ENCODE measurements at places on chromosomes 7 and 10.

GRCh38 chr7:106452031-106452851 lies 167.5 kb upstream of the NAMPT start:
- no peak for DNase-seq

DNA sequence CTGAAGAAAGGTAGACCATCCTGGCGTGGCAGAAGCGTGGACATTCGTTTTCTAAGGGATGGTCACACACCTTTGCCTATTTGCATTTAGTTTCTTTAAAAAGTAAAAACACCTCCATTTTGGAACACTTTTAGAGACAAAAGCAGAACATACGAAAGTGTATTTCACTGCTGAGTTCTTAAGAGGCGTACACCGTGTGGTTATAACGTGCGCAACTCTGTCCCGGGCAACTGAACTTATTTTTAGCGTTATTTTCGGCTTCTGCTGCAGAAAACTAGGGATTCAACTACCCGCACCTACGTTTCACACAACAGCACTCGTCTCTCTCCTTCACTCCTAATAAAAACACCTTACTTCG lies 557 bp upstream of the LSM8 start:
- no peak for DNase-seq

DNA sequence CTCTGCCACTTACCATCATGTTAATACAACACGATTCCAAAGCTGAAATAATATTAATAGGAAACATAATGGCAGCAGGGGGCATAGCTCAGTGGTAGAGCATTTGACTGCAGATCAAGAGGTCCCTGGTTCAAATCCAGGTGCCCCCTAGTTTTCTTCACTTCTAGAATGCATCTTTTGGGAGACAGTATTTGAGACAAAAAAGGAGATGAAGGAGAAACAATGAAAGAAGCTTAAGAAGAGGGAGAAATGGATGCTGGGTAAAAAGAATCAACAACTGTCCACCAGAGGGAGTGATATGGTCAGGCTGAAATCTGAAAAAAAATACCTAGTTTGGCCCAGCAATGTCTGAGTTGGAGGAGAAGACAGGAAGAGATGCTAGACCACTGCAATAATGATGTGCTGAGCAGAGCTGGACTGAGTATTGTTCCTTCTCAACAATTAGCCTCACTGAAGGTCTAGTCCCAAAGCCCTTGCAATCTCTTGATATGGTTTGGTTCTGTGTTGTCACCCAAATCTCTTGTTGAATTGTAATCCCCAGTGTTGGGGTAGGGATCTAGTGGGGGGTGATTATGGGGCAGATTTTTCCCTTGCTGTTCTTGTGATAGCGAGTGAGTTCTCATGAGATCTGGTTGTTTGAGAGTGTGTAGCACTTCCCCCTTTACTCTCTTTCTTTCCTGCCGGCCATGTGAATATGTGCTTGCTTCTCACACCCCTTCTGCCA lies 48.3 kb downstream of the ZNF783 start:
- DNase-seq: no peak

GRCh38 chr10:49187950-49188761 lies at the start of gene TMEM273:
TMEM273 (minus strand) TSS chr10:49188391; CDS start chr10:49188336, 55 bp downstream.
- DNase-seq: peak; percentile 75

- DNase-seq: no peak
Measured at GRCh38 chr10:126661841-126662515, 8.5 kb downstream of the C10orf90 start.

DNA sequence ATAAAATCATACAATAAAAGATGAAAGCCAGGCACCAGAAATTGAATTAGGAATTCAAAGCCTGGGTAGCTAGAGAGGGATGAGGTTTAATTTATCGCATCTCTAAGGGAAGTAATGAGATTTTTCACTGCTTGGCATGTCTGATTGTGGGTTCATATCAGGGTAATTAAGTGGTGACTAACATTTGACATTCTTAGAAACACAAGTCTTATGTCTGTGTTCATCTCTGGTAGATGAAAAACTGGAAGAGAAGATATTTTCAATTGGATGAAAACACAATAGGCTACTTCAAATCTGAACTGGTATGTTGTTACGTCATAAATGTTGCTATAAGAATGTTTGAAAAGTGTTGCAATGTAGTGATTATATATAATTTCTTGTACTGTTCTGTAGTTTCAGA lies 36.8 kb upstream of the ARMS2 start:
- DNase-seq: no peak

GRCh38 chr7:138407792-138408191 lies 52.3 kb upstream of the TRIM24 start:
- DNase-seq: no peak

DNA sequence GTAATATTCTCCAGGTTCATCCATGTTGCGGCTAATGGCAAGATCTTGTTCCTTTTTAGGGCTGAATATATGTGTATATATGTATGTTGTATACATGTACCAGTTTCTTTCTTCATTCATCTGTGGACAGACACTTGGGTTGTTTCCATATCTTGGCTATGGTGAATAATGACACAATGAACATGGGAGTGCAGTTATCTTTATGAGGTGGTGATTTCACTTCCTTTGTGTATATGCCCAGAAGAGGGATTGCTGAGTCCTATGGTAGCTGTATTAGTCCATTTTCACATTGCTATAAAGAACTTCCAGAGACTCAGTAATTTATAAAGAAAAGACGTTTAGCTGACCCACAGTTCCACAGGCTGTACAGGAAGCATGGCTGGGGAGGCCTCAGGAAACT lies 17.1 kb upstream of the TSPAN15 start:
- no peak for DNase-seq

GRCh38 chr7:30817371-30817767 lies 46.2 kb downstream of the MINDY4 start:
- no peak for DNase-seq

- no peak for DNase-seq
Measured at GRCh38 chr10:72800000-72800740, 93.4 kb upstream of the OIT3 start.

GRCh38 chr7:4642468-4643203 lies 39.5 kb upstream of the FOXK1 start:
- DNase-seq: no peak

- no peak for DNase-seq
Measured at GRCh38 chr10:131019696-131020095, 291.8 kb downstream of the TCERG1L start.

GRCh38 chr7:22142572-22142971 lies 196.9 kb upstream of the CDCA7L start:
- no peak for DNase-seq

- no peak for DNase-seq
Measured at GRCh38 chr7:134936893-134937510, 49.3 kb upstream of the AGBL3 start.

GRCh38 chr10:16754765-16755164 lies 62.5 kb downstream of the RSU1 start:
- no peak for DNase-seq

DNA sequence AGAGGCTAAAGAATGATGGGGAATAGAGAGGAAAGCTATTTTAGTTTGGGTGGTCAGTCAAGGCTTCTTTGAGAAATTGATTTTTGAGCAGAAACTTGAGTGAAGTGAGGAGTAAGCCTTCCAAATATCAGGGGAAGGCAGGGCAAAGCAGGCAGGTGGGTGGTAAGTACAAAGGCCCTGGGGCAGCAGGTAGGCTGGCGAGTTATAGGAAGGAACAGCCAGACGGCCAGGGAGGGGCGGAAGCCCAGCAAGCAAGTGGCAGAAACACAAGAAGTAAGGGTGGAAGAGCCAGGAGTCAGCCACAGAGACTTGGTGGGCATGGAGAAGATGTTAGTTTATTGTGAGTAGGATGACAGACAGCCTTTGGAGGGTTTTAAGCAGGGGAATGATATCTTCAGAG lies 34.9 kb downstream of the VWA2 start:
- peak; percentile 45 for DNase-seq

DNA sequence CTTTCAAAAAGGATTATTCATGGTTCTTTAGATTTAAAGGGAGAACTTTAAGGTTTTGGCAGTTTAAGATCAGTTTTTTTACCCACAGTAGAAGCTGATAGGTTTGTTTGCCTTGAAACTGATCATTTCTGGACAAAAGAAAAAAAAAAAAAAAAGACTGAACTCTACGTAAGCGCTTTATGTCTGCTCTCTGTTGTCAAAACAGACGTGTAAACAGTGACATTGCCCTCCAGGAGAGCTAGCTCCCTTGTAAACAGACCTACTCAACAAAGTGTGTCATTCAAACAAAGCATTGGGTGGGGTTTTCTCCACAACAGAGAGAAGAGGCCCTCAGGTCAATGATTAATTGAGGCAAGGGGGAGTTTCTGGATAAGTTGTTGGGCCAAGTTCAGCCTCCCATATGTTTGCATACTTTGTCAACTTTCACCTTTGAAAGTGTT lies 568.1 kb upstream of the LRRN3 start:
- DNase-seq: no peak

- no peak for DNase-seq
Measured at GRCh38 chr10:50605269-50605950, 18.3 kb downstream of the SGMS1 start.

GRCh38 chr10:62985807-62986600 lies 147.1 kb upstream of the NRBF2 start:
- no peak for DNase-seq

DNA sequence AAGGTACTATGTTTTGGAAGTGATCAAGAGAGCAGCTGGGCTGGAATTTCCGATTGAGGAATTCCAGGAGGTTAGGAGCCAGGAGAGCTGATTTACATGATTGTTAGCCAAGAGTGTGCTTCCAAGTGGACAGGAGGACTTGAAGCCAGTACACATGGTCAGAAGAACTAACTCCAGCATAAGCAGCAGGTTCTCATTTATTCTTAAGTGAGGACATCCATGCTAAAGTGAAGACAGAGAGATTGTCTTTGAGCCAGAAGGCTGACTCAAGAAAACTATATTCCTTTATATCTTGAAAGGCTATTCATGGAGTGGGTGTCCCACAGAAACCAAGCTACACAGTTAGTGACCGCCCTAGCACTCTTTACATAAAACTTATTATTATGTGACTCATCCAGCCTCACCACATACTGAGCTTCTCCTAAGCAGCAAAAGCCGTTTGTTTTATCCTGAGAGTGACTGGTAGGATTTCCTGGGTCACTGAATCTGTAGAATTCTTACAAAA lies 56.7 kb upstream of the SEMA3A start:
- no peak for DNase-seq

All from coronary artery (tissue), 2 donors.